ENCODE measurements at places on chromosomes 2 and 18.

GRCh38 chr18:22488554-22488953 is 70.8 kb upstream of the CTAGE1 start:
- no peak for DNase-seq

DNA sequence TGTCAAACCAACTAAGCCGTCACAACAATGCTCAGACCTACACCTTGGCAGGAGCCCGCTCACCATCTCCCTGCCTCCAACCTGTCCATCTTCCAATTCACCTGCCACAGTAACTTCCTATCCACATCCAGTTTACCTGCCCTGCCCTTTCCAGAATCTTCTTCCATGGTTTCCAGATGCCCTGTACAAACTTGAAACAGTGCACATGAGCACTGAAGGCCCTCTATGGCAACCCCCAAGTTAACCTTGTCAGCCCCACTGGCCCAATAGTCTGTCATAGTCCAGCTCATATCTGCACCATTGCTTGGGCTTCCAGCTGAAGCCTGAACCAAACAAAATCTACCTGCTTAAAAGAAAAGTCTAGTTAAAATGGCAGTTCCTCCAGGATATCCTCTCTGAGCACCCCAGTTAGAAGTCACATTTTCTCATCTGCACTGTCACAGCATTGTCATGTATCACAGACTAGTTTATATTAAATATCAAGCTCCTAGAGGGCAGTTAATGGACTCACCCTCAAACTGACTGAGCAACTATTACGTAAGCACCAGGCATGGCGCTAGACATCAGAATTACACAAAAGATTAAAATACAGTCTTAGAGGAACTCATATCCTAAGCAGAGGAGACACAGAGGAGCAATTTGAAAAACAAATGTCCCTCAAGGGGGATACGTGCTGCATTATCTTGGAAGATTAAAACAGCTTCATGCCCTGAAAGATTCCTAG is 11.6 kb downstream of the NFE2L2 start:
- no peak for DNase-seq

DNA sequence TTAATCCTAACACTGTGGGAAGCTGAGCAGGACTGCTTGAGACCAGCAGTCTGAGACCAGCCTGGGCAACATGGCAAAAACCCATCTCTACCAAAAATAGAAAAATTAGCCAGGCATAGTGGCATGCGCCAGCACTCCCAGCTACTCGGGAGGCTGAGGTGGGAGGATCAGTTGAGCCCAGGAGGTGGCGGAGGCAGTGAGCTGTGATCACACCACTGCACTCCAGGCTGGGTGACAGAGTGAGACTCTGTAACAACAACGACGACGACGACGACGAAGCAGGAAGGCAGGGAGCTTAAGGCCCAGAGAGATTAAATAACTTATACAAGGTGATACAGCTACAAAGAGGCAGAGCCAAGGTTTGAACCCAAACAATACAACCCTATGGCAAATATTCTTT is 37.3 kb downstream of the CFAP36 start:
- DNase-seq, result no peak

- no peak for DNase-seq
Observed at GRCh38 chr2:74027496-74027895, 42.8 kb downstream of the TET3 start.

DNA sequence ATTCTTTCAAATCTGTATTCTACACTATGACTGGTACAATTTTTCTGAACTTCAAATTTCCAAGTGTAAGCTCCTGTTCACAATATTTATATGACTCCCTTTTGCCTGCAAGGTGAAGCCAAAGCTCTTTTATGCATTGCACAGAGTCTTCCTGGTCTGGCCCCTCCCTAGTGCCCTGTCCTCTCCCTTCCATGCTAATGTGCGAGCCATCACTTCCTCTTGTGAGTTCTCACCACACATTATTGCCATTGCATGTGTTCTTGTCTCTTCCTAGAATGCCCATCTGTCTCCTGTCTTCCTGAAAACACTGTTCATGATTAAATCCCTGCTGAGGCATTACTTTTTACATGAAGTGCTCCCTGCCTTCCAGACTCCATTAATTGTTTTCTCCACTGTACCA is 169.9 kb downstream of the MC4R start:
- DNase-seq, result no peak

DNA sequence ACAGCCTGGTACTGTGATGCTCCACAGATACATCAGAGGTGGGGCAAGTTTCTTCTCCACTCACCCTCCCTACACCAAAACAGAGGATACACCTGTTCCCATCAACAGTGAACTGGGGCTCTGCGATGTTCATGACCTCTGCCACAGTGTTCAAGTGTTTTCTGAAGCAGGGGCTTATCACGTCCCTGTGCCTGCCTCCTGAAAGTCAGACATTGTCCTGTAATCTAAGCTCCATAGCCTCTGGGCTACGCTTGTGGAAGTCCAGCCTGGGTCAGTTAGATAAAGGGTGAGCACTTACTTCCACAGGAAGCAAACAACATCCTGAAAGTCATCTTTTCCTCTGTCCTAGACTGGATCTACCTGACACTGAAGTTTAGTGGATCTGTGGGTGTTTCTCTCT is 20.2 kb upstream of the MRO start:
- no peak for DNase-seq

DNA sequence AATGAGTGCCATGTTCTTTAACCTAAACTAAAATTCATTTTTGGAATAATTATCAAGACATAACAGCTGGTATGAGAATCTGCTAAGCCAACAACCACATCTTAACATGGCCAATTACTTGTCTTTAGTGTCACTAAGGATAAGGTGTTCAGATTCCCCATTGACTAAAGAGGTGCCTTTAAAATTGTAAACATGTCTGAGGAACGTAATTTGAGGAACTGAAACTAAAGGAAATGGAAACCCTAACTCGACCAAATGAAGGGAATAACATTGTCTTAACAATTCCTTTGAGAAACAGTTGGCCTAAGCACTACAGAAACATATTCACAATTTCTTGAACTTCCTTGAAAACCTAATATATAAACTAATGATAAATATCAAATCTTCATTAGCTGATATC is 355.4 kb upstream of the GULP1 start:
- no peak for DNase-seq

- DNase-seq, result peak; percentile 37
Observed at GRCh38 chr2:36433311-36434217, 78.0 kb downstream of the CRIM1 start.

DNA sequence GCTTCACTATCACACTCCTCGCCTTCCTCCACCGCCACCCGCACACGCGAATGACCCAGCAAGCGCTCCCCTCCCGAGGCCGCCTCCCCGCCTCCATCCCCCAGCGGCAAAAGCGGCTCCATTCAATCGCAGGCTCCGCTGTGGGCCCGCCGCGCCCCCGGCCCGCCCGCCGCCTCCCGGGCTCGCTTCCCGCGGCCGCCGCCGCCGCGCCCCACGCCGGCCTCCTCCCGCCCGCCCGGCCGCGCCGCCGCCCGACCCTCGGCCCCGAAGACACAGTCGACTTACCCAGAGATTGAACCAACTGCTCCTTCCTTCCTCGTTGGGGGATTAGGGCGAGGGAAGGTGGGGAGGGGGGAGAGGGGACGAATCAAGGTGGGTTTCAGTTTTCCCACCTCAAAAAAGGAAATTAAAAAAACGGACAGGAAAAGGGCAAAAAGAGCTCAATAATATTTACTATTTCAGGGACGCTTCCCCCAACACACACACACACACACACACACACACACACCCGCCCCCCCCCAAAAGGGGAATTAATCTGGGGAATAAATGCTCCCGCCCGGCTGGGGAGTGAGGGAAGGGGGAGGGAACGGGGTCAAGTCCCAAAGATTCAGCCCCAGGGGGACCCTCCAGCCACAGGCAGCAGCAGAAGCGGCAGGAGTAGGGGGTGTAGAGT is 743 bp downstream of the XPO1 start:
- no peak for DNase-seq

DNA sequence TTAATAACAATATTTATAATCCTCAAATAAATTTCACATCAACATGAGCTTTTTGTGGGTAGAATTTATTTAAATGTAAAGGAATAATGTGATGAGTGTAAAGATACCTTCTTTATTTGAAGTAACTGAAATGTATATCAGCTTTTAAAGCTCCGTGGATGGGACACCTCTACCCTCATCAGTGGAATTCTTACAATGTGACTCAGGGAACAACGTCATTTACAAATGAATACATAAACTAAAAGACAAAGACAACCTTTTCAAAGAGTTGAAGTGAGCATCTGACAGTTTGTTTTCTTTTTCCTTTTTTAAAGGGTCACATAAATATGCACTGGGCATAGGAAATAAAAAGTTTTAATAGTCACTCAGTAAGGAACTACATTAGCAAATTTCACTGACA is 1127.0 kb upstream of the CRIM1 start:
- DNase-seq, result no peak

DNA sequence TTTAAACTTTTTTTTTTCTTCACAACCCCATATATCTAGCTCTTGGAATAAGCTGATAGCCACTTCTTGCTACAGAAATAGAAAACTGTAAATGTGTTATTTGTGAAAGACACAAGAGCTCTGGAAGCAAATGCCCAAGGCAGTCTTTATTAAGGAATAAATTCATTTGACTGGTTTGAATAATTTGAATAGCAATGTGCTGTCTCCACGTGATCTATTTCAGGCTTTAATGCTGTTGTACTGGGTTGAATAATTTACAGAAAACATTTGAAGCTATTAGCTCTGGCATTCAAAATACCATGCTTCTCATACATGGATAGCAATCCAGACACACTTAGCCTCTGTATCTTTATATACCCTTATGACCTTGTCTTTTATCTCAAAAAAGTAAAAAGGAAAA is 366.7 kb upstream of the KCNJ3 start:
- DNase-seq, result no peak

DNA sequence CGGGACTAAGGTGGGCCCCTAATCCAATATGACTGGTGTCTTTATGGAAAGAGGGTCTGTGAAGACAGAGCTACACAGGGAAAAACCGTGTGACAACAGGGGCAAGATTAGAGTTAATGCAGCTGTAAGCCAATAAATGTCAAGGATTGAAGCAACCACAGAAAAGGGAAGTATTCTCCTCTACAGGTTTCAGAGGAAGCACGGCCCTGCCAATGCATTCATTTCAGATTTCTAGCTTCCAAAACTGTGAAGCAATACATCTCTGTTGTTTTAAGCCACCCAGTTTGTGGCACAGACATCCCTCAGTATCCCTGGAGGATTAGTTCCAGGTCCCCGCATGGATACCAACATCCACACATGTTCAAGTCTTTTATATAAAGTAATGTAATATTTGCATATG is 48.8 kb downstream of the SPP2 start:
- no peak for DNase-seq

DNA sequence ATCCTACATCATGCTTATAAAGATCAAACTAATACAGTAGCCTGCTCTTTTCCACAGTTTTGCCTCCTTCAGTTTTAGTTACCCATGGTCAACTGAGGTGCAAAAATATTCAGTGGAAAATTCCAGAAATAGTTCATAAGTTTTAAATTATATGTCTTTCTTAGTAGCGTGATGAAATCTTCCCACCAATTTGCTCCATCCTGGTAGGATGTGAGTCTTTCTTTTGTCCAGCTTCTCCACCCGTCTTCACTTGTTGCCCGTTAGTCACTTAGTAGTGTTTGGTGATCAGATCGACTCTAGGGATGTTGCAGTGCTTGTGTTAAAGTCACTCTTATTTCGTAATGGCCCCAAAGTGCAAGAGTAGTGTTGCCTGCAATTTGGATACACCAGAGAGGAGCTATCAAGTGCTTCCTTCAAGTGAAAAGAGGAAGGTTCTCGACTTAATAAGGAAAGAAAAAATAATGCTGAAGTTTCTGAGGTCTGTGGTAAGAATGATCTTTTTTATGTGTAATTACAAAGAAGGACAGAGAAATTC is 57.0 kb downstream of the CEP192 start:
- DNase-seq, result no peak

GRCh38 chr2:83596592-83597282 is 862.3 kb downstream of the SUCLG1 start:
- DNase-seq, result no peak

GRCh38 chr18:77113361-77114151 is 19.0 kb downstream of the MBP start:
- no peak for DNase-seq

DNA sequence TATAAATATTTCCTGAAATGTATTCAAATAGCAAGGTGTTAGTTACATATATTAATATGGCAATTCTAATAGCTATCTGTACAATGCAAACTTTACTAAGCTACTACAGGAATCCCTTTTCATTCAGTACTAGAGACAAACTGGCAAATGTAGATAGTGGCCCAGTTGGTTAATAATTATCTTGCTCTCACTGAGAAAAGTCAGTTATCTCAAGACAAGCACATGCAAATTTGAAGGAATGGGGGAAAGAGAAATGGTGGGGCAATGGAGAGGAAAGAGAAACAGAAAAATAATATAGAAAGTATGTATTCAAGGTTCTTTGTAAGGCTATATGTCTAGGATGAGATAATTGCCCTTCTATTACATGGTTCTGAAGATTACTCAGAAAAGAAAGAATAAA is 280.0 kb downstream of the FIGN start:
- DNase-seq, result no peak

Data from PC-3 (cell line).